ENCODE measurements at places on chromosomes 12 and 14. TPM values are rescaled to one million over a fixed set of nuclear protein-coding genes. Genes with fewer than 3 reads are reported as not detected.

KRT78 gene
- total RNA-seq, result not detected

METTL1 gene
- 3.5 TPM for total RNA-seq

SDR9C7 gene
- total RNA-seq, result not detected

GNB3 gene
- total RNA-seq, result 1.3 TPM

BCAT1 gene
- total RNA-seq, result 93.7 TPM

NKX2-1 gene
- not detected for total RNA-seq

AMHR2 gene
- total RNA-seq, result not detected

BCL11B gene
- total RNA-seq, result under 0.01 TPM

TMEM117 gene
- total RNA-seq, result 6.2 TPM

CRACR2A gene
- 3.3 TPM for total RNA-seq

KRT79 gene
- not detected for total RNA-seq

LBHD2 gene
- total RNA-seq, result not detected

PTCSC3 gene
- not detected for total RNA-seq

CLEC4C gene
- not detected for total RNA-seq

RPGRIP1 gene
- total RNA-seq, result under 0.01 TPM

ACOT6 gene
- total RNA-seq, result not detected

MSI1 gene
- total RNA-seq, result under 0.01 TPM

OAS1 gene
- total RNA-seq, result 3.6 TPM

SOX5 gene
- total RNA-seq, result 16.4 TPM

EGLN3 gene
- 1.8 TPM for total RNA-seq

RERG gene
- total RNA-seq, result 0.26 TPM

FCF1 gene
- total RNA-seq, result 26.7 TPM

GPR84 gene
- total RNA-seq, result not detected

DLGAP5 gene
- 8.1 TPM for total RNA-seq

OTUB2 gene
- total RNA-seq, result 1.5 TPM

NOS1 gene
- under 0.01 TPM for total RNA-seq

TBPL2 gene
- not detected for total RNA-seq

L3HYPDH gene
- total RNA-seq, result 39.8 TPM

C12orf50 gene
- total RNA-seq, result under 0.01 TPM

GSC gene
- 0.51 TPM for total RNA-seq

RHEBL1 gene
- total RNA-seq, result 0.33 TPM

PTGER2 gene
- total RNA-seq, result 30.0 TPM

FRS2 gene
- total RNA-seq, result 41.3 TPM
